H7 (cell line): ENCODE measurements at places on chromosomes 5 and 9.

GRCh38 chr5:6875376-6875775 lies 162.1 kb downstream of the TENT4A start:
- no peak for DNase-seq

DNA sequence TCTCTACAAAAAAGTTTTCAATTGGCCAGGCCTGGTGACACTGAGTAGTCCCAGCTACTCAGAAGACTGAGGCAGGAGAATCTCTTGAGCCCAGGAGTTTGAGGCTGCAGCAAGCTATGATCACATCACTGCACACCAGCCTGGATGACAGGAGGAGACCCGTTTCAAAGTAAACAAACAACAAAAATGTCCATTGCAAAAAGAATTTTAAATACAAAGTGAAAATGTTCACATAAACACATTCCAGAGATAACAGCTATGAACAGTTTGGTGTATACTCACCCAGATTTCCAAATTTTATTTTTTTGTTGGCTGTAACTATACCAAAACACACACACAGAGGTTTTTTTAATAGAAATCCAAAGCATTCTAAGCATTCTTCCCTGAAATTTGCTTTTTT lies 39.8 kb downstream of the ADRA1B start:
- DNase-seq, result no peak

- DNase-seq, result no peak
Measured at GRCh38 chr9:18922161-18922885, 110.7 kb downstream of the SAXO1 start.

DNA sequence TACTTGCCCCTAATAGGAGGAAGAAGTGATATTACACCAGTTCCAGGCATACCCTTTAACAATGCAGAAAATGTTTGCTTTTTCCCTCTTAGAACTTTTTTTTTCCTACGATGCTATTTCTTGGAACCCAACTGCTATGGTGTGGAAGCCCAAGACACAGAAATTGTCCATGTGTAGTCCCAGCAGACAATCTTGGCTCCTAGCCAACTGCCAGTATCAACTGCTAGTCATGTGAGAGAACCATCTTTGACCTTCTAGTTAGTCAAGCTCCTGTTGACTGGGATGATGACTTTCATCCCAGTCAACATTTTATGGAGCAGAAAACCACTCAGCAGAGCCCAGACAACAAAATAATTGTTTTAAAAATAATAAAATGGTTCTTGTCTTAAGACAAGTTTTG lies 532.4 kb downstream of the TLR4 start:
- no peak for DNase-seq

DNA sequence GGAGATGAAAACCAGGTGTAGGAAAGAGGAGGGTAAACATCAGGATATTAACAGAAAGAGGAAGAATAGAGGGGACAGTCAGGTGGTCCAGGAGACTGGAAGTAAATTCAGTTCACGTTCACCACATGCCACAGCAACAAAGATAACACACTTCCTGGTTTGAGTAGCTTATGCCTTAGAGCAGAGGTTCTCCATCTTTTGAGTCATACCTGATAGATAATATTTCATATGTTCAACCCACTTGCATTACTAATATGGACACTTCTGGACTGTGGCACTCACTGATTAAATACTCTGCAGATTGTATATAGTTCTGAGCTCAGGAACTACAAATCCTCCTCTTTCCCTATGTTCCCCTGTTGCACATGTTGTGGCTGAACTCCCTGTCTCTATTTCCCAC lies 179.9 kb upstream of the NR3C1 start:
- DNase-seq, result no peak

DNA sequence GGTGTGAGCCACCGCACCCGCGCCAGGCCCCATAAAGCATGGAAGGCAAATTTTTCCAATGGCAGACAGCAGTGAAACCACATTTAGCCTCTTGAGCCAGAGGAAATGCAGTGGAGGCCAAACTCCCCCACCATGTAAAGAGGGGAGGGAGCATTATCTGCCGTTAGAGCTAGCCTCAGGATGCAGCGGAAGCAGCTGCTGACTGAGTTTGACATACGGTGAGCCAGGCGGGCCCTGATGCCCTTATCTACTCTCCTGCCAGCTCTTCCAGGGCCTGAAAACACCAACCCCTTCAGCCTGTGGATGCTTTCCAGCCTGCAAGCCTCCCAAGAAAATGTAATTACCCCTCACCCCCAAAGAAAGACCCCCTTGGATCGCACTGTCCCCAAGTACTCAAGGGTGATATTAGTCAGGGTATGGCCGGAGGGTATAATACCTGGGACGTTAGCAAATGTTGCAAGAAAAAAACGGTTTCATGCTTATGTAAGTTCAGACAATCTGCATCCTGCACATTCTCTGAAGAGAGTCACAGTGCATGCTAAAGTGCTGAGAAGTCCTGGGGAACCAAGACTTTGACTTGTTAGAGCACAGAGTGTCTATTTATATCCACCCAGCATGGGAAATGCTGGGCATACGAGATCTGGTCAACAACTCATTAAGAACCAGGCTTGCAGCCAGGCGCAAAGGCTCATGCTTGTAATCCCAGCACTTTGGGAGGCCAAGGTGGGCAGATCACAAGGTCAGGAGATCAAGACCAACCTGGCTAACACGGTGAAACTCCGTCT lies 11.3 kb upstream of the GGTA1 start:
- DNase-seq, result no peak

GRCh38 chr5:177288191-177288590 lies 15.3 kb downstream of the RAB24 start:
- no peak for DNase-seq

- DNase-seq, result no peak
Measured at GRCh38 chr9:26687421-26687820, 205.2 kb downstream of the CAAP1 start.

DNA sequence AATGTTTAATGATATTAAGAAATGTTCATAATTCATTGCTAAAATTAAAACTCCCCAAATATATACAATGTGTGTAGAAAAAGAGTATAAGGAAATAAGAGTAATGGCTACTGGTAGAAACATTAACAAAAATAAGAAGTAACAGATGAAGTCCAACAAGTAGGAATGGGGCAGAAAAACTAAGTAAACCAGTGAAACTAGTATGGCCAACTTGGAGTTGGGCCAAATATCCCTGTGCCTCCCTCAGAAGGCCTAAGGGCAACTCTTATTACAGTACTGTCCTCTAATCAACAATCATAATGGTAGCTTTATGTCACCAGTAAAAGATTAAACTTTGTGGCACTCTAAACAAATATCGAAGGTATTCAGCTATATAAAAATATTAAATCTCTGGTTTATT lies 93.5 kb downstream of the SSBP2 start:
- no peak for DNase-seq

DNA sequence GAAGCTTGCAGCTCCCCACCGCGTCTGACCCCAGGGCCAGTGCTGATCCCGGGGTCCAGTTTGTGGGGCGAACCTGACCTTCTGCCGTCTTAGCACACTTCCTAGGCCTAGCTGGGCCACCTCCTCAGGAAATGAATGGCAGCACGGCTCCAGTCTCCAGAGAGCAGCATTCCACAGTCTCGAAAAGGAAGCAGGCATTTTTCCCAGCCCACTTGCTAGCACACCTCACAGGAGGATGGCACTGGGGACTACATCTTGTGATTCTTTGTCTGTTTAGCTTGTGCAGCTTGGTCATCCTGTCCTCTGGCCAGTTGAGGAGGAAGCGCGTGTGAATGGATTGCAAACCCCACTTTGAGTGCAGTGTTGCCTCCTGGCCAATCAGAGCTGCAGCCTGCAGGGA lies 308.0 kb upstream of the IRX2 start:
- no peak for DNase-seq

GRCh38 chr5:131994533-131995226 lies 16.8 kb downstream of the ACSL6 start:
- DNase-seq, result peak; percentile 64

DNA sequence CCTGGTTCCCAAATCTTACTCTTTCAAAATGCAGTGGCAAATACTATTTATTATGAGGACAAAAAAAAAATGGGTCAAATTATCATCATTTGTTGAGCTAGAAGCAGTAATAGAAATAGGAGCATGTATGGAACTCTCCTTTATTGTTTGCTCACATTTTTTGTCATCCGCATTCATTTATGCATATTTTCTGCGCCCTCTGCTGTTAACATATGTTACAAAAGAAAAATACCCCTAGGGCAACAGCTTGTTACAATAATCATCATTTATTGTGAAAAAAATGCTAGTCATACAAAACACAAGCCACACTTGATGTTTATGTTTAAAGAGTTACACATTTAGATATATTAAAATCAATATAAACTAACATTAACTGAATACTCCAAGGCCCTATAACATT lies 328.2 kb downstream of the TUSC1 start:
- DNase-seq, result no peak

DNA sequence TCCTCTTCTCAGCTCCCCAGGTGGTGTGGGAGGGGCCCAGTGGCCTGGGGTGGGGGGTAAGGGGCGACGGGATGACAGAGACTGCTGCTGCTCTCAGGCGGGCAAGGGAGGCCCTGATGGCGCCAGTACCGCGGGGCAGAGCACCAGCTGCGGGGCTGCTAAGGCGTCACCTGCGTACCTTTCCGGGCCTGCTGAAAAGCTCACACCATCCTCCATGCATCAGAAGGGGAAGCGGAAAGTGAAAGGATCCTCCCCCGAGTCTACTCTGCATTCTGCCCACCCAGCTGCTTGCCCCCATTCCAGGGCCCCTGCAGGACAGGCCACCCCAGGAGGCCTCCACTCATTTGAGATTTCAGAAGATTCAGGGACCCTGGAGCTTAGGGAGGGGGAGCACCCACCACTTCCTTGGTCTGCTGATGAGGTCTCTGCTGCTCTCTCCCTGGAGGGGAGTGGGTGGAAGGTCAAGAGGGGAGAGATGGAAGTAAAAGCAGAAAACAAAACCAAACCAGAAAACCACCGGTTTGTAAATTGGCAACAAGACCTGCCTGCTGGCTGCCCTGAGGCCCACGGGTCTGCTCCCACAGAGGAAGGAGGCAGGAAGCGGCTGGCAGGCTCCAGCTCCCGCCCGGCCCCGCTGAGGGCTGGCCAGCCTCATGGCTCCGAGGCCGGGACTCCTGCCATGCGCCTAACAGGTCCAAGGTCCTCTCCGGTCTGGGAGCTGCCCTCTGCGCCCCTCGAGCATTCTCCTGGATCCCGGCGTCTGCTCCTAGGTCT lies 33.6 kb downstream of the PRRT1B start:
- no peak for DNase-seq

DNA sequence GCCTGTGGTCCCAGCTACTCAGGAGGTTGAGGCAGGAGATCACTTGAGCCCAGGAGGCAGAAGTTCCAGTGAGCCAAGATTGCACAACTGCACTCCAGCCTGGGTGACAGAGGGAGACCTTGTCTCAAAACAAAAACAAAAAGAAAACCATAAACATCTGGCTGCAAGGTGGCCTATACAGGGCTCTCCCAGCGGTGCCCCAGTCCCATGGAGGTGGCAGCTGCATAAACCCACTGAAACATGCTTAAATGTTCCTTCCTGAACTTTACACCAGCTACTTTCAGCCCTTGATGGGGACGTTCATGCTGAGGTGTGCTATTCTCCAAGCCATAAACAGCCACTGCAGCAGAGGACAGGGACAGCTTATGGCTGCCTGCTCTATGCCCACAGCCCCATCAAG lies 35.6 kb downstream of the DROSHA start:
- no peak for DNase-seq

- no peak for DNase-seq
Measured at GRCh38 chr9:112005939-112006338, 109.3 kb downstream of the UGCG start.

- peak; percentile 9 for DNase-seq
Measured at GRCh38 chr5:175795959-175796358, 75.4 kb upstream of the CPLX2 start.

GRCh38 chr5:135319928-135320606 lies 79.0 kb downstream of the MACROH2A1 start:
- DNase-seq, result peak; percentile 77

DNA sequence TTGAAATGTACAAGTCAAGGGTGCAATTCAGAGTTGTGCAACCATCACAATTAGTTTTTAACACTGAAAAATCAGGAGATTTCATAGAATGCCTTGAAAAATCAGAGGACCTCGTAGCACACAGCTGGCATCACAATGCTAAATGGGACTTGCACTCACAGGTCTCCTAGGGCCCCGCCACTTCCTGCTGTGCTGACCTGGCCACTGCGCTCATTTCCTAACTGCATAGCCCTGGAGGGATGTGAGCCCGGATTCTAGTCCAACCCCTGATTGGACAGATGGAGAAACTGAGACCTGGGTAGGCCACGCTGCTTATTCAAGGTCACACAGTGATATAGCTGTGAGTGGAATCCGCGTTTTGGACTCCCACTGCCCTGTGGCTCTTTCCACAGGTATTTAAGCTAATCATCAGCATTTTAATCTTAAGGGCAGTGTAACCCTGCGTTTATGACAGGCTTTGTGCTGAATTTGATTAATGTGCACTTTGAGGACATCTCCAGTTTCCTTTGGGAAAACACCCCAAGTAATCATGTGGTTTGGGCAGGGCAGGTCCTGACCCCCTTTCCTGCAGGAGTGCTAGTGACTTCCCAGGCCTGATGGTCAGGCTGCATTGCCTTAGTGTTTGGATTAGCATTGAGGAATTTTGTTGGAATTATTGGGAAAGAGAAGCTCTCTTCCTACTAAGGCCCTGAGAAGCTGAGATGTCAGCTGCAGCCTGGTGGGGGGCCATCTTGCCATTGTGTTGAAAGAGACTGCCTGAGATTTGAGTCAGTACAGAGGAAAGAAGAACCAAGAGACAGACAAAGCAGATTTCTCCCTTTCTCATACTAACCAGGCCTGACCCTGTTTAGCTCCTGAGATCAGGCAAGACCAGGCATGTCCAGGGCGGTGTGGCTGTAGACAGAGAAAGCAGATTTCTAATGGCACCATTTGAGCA lies 36.2 kb downstream of the STC2 start:
- peak; percentile 71 for DNase-seq

DNA sequence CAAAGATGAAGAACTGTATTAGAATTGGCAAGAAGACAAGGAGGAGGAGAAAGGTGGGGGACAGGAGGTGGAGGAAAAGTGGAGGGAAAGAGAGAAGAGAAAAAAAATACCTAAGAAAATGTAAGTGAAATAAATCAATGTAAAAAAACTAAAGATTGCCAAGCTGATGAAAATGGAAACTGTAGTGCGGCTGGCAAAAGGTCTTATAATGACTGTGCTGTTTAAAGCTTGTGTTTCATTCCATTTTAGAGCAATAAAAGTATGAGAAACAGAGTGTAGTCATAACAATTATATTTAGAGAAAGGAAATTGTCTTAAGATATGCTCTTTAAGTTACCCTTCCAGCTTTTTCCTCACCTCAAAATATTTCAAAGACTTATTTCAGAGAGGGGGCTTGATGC lies 670.5 kb upstream of the SEMA6A start:
- no peak for DNase-seq

- DNase-seq, result no peak
Measured at GRCh38 chr9:85368781-85369180, 373.0 kb downstream of the AGTPBP1 start.

DNA sequence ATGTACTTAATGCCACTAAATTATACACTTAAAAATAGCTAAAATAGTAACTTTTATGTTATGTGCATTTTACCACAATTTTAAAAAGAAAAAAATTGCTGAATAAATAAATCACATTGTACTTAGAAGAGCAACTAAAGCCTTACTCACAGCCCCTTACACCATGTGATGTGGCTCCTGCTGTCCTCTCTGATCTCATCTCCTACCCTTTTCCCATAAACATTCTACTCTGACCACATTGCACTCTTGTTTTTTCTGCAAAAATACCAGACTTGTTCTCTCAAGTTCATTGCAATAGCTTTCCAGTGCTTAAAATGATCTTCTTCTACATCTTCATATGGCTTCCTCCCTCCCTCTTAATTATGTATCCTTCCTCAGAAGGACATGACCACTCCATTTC lies 268.4 kb downstream of the ELAVL2 start:
- no peak for DNase-seq
